Dermis microvascular lymphatic vessel endothelial cell (primary cell): ENCODE measurements at places on chromosomes 4 and X.

- no peak for DNase-seq
These were observed 60.3 kb upstream of the HSD17B10 start for GRCh38 chrX:53494436-53494835.

- no peak for DNase-seq
These were observed 173.9 kb downstream of the MGST2 start for GRCh38 chr4:139839403-139840031.

DNA sequence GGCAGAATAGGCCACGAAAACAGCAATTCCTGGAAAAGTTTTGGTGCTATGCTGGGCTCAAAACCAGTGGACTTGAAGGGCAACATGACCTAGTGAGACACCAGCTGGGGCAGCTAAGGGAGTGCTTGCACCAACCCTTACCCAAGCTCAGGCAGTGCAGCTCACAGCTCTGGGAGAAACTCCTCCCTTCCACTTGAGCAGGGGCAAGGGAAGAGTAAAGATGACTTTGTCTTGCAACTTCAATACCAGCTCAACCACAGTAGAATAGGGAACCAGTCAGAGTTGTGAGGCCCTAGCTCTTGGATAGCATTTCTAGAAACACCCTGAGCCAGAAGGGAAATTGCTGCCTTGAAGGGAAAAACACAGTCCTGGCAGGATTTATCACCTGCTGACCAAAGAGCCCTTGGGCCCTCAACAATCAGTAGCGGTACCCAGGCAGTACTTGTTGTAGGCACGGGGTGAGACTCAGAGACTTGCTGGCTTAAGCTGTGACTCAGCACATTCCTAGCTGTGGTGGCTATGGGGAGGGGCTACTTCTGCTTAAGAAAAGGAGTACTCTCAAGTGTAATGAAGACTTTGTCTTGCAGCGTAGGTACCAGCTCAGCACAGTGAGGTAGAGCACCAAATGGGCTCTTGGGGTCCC lies 19.7 kb upstream of the ABCG2 start:
- no peak for DNase-seq

GRCh38 chr4:75497133-75497532 lies 17.1 kb downstream of the RCHY1 start:
- no peak for DNase-seq

- DNase-seq = no peak
These were observed 88.6 kb upstream of the FRMPD3 start for GRCh38 chrX:107360788-107361360.

DNA sequence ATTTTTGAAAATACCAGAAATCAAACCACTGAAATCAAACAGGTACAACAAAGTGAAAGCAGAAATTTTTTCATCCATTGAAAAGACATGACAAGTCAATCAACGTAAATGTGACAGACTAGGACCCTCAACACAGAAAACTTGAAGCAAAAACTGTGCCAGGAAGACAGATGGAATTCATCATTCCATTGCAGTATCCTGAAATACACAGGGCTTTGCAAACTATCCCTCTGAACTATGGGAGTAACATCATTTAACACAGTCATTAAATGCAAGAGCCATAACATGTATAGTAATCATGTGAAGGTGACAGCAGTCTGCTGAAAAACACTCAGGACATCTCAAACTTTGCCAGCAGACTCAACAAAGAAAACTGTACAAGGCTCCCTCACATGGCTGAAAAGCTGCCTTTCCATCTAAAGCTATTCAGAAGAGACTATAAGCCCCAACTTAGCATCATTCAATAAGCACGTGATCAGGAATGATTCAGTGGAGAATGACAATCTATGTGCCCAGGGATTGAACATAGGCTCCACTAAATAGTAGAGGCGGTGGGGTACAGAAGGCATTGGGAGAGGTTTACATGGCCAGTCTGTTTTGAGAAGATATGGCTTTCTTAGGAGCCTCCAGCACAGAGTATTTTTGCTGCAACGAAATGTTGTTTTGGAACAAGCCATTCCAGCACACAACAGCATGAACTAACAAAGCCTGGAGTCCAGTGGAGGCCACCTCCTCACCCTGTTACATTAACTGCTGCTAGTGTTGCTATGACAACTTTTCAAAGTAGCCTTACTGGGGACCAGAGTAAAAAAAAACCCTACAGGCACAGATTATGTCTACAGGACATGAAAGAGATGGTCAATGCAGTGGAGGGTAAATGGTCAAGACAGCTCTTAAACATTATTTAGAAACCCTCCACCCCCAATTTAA lies 274.5 kb upstream of the NOCT start:
- DNase-seq = no peak

- DNase-seq = peak; percentile 34
These were observed 186.8 kb downstream of the TMA16 start for GRCh38 chr4:163681208-163681821.

- DNase-seq = no peak
These were observed 13.3 kb upstream of the AASDH start for GRCh38 chr4:56400560-56400959.

GRCh38 chr4:81531410-81531809 lies 59.7 kb upstream of the RASGEF1B start:
- no peak for DNase-seq

- peak; percentile 6 for DNase-seq
These were observed 44.7 kb upstream of the FGF13 start for GRCh38 chrX:138756234-138756633.

DNA sequence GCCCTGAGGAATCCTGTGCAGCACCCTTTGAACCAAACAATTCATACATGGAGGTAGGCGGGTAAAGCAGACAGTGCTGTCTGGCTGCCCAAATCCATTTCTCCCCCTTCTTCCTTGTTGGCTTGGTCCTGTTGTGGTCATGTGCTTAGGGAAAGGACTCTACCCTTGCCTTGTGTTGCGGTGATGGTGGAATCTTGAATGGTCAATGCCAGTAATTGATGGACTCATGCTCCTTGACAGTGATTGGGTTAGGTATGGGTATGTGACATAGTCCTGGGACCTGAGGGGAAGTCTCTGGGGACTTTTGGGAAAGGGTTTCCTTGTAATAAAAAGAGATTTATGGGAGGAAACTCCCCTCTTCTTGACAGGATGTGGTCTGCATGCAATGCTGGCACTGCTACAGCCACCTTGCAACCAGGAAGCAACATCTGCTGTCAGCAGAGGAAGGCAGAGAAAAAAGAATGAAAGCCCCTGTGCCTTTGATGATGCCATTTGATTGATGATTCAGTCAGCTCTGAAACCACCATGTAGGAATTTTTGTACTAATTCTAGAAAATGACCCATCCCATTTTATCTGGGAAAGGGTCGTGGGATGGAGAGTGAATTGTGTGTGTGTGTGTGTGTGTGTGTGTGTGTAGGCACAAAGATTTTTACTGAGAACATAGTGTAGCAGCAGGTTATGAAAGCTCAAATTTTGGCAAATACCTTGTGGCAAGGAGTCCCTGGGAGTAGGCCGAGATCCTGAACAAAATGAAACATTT lies 30.0 kb upstream of the HUWE1 start:
- DNase-seq = no peak

- peak; percentile 82 for DNase-seq
These were observed 37.7 kb downstream of the ANTXR2 start for GRCh38 chr4:80035336-80035735.

DNA sequence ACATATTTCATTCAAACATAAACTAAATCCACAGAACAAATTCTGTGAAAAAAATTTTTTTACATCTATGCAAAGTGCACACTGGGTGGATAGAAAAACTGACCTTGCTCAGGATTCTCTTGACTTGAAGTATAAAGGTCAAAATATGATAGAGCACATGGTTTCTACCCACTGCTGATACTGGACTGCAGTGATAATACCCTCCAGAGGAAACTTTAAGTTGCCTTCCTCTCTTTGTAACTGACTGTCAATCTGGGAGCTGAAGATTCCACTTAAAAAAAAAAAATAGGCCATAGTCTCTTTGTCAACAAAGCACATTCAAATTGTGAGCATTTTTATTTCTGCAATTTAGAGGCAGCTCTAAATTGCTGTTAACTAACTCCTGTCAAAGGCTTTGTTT lies 3.2 kb upstream of the AMMECR1 start:
- no peak for DNase-seq

DNA sequence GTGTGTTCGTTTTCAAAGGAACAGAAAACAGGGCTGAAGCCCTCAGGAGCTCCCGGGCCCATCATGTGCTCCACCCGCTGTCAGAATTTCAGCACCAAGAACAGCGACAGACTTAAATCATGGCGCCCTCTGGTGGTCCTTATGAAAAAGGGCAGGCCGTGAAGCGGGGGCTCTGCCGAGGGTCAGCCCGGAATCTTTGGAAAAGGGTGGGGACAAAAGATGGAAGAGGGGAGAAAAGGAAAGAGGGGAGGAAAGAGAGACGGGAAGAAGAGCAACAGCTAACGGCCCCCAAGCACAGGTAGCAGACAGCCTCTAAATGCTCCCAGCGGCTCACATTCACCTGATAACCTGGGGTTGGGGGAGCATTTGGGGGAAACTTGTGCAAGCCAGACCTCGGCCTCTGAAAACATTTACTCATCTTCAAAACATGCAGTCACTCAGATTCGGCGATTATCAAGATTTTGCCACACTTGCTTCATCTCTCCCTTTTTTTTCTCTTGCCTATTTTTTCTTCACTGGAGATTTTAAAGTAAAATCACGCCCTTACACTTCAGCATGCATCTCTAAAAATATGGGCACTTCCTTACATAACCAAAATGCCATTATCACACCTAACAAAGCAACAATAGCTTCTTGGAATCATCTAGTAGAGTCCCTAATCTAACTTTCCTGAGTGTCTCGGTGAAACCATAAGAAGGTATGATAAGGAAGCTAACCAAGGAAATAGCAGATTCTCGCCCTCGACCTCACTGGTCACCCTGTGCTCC lies 28.1 kb upstream of the MAN2B2 start:
- peak; percentile 74 for DNase-seq

DNA sequence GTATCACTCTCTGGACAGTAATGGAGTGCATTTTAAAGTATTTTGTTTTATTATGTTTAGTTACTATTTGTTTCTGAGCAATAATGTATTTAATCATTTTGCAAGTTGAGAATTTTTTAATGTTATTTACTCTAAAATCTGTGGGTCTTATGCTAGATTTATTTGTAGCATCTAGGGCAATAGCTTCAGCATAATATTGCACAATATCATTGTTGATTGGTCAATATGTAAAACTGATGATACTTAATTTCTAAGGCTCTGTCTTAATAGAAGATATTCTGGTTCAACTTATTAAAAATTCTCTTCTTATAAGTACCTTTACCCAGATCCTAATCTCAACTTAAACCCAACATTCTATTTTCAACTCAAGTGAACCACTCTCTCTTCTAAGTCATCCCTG lies 11.5 kb downstream of the SFRP2 start:
- no peak for DNase-seq

DNA sequence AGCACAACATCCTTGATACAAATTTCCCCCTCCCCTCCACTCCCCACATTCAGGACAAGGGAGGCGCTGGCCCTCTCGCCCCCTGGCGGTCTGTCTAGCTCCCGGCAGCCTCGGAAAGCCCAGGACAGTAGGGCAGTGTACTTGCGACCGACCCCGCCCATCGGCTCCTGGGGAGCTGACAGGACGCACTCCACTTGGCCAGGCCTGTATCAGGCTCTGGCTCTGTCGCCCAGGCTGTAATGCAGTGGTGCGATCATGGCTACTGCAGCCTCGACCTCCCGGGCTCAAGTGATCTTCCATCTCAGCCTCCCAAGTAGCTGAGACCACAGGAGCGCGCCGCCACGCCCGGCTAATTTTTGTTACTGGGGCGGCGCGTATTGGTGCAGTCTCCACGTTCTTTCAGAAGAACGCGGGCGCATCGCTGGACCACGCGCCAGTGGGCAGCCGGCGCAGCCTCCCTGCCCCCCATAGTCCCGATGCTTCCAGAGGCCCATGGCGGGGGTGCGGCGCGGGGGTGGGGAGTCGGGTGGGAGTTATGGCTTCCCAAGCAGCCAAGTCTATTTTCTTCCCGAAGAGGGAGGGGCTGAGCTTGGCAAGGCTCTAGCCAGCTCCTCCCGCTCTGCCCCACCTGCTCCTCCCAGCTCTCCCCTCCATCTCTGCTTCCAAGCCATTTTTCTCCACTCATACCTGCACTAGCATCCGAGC lies 7.8 kb upstream of the AKAP14 start:
- no peak for DNase-seq

DNA sequence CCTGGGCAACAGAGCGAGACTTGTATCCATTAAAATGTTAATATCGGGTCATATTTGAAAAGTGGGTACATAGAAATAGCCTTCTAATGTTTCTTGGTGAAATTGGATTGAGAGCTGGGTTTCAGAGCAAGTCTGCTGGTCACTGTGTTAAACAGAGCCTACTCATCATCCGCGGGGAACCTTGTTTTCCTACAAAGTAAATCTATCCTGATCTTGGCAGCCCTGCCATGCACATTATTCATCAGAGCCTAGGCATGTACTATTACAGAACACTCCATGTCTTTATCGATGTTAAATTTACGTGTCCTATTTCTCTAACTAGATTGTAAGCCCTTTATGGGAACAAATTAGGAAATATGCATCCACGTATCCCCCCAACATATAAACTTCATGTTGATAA lies 18.7 kb downstream of the SETD7 start:
- DNase-seq = no peak

- no peak for DNase-seq
These were observed 17.0 kb upstream of the CHRNA9 start for GRCh38 chr4:40317916-40318658.

- no peak for DNase-seq
These were observed 250.0 kb downstream of the CFAP299 start for GRCh38 chr4:80585542-80585941.

- DNase-seq = peak; percentile 89
These were observed 32.6 kb downstream of the DCK start for GRCh38 chr4:71026086-71026485.

- peak; percentile 3 for DNase-seq
These were observed 109.4 kb downstream of the DLG3 start for GRCh38 chrX:70554081-70554480.

DNA sequence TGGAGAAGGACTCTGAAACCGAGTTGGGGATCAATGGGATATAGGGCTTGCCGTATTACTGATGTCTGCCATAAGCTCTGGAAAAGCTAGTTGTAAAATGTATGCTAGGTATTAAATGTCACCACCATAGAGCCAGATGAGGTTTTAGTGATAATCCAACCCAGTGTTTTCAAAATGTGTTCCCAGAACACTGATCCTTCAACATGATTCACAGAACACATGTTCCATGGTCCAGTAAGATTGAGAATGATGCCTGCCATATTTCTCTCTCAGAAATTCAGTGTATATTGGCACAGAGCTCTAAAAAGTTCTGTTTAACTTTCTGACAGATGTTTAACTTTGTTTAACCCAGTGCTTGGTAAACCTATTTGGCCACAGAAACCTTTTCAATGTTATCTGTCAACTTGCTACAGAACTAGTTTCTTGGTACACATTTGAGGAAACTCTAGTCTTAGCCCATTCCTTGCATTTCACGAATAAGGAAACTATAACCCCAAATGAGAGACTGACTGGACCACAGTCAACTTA lies 160.2 kb downstream of the PALLD start:
- no peak for DNase-seq

DNA sequence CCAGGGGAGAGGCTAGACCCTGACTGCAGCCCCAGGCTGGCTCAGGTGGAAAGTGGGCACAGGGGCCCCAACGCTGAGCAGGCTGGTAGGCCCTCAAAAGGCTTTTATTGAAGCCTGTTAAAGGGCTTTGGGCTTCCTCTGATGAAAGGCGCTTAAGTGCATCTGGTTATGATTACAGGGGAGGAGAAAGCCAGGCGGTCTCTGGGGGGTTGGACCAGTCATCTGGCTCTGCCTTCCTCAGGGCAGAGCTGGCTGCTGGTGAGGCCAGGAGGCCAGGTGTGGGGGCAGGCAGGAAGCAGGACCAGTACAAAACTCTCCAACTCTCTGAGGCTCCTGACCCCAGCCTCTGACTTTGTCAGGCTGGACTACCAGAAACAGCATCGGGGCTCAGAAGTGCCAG lies 68.8 kb upstream of the BCOR start:
- DNase-seq = no peak
